ENCODE measurements at places on chromosomes 11 and 22. TPM values are rescaled to one million over a fixed set of nuclear protein-coding genes. Genes with fewer than 3 reads are reported as not detected.

DNA sequence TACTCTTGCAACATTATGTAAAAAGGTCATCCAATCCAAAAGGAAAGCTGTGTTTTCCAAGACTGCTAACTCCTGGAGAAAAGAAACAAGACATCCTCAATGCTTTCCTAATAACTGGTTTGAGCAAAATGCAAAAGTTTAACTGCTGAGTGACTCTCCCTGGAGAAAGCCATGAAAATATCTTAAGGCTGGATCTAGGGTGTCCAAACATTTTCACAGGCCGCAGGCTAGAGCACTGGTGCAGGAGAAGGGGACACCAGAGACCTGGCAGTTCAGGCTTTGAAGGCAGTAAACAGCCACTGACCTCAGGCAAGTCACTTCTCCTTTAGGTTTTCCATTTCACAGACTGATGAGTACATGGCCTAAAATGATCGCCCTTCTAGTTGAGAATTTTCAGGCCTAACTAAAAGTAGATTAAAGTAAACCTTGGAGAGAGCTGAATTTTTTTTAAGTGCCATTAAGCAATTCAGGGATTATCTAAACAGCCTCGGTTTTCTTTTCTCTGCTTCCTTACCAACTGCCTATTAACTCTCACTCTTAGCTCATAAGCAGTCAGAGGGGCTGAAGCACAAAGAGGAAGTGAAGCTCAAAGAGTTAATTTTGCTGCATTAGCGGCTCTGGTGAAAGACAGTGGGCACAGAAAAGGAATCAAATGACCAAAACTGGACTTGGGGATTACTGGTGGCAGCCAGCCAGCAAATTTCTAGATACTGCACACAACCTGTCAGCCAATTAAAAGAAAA lies 2.3 kb downstream of the CHKA start:
- DNase-seq, result no peak

DNA sequence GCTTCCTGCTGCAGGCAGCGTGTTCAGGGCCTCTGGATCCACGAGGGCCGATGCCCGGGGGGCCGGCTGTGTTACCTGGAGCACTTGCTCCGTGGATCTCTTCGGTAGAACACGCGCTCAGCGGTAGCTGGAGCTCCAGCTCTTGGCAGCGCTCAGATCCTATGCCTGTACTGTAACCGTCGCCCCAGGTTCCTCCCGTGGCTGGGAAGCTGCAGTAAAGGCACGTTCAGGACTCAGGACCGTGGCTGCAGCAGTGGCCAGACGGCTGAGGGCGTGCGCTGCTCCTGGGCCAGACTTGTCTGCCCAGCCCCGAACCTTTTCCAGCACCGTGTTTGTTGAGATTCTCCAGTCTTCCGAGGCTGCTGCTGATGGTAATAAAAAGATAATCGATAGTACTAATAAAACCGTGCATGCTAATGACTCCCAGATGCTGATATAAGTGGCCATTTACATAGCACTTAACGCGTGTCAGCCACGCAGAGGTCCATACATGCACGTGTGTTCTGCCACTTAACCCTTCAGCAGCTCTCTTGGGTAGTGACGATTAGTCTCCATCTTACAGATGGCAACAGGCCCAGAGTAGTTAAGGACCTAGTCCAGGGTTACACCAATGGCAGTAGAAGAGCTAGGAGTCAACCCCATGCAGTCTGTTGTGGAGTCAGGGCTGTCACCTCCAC lies 1.4 kb downstream of the MOV10L1 start:
- DNase-seq, result no peak

DNA sequence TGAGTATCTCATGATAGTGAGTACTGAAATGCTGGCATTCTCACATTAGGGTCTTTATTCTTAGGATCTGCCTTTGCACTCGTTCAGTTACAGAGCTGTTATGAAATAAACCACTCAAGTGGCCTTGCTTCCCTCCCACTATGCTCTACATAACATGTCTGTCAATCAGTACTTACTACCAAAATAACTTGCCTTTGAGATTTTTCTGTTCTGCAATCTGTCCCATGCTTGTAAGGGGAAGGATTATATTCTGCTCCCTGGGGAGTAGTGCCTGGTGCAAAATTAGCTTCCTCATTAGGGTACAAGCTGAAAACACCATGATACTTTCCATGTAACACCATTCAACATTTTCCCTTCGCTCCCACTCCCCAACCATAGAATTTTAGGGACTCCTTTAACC lies 1.9 kb upstream of the GRAP2 start:
- DNase-seq, result no peak

GRCh38 chr11:106821291-106821690 lies 197.0 kb downstream of the GUCY1A2 start:
- no peak for DNase-seq

- no peak for DNase-seq
These were observed 3.9 kb downstream of the FRMD8 start for GRCh38 chr11:65390099-65390941.

GRCh38 chr11:66080055-66080817 lies 10.2 kb downstream of the PACS1 start:
- DNase-seq, result no peak

- DNase-seq, result no peak
These were observed 761.1 kb upstream of the ARHGAP42 start for GRCh38 chr11:99925968-99926367.

DNA sequence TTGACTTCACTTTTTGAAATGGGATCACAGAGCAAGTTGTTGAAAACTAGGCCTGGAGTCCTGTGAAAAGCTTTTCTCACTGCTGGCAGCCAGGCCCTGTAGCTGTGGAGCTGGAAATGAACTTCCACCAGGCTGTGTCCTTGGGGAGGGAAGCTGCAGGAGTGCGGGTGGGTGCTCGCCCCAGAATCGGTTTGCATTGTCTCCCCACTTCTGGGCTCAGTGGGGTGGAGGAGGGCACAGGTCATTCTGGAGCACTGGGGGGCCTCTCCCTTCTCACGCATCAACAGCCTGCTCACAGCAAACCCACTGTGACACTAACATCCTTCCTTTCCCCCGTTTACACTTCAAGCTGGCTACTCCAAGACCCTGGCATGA lies 15.2 kb downstream of the GLB1L2 start:
- no peak for DNase-seq

DNA sequence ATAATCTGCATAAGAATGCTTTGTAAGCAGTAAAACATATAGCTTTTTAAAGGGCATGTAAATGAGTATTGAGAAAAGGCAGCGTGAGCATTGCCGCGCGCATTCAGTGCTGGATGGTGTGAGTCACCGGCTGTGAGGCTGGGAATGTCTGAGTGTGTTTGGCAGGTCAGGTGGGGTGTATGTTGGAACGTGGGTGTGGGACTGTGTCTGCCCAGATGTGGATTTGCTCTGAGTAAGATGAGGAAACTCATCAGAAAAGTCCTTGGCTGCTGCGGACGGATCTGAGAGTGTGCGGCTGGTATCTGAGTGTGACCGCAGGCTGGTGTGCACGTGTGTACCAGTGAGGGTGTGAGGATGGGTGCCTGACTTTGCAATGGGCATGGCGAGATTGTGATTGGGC lies 66.2 kb upstream of the NECTIN1 start:
- DNase-seq, result no peak

- DNase-seq, result no peak
These were observed 219.5 kb downstream of the DLG2 start for GRCh38 chr11:85407648-85408047.

- no peak for DNase-seq
These were observed 120.5 kb downstream of the DSCAML1 start for GRCh38 chr11:117676501-117676900.

GRCh38 chr11:69005631-69006368 lies 7.2 kb downstream of the MRGPRF start:
- DNase-seq, result no peak

DNA sequence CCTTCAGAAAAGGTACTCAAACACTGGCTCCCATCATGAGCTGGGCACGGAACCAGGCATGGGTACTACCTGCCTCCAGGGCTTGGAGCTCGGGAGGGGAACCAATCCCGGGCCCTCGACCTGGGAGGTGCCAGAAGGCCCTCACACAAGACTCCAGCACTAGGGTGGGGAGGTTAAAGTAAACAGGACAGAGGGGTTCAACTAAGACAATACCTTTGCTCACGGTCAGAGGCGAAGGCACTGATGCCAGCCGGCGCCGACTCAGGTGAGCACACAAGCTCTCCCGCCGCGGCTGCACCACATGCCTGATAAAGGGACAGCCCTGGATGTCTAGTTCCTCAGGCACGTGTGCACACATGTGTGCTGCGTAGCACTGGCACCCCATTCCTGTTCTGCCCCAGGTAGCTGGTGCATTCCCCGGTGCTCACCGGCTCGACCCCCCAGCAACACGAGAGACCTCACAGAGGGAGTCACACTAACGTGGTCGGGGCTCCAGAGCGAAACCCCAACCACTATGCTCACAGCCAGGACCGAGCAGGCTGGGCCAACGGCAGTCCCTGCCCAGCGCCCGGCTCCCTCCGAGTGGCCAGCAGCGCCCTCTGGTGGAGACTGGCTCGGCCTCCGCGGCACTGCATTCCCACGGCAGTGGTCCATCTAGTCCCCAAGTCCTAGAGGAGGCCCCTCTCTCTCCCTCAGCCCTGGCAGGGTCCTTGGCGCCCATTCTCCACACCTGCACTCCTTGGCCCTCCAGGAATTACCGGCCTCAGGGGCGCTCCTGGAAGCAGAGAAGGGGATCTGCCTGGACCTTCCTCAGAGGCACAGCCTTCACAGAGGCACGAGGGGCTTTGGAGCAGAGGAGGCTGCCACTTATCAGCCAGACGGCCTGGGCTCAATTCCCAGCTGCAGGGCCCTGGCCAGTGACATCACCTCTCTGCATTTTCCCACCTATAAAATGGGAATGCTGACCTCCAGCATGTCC lies 28.8 kb upstream of the MOB2 start:
- DNase-seq, result no peak

- no peak for DNase-seq
These were observed 76.6 kb downstream of the FBLN1 start for GRCh38 chr22:45579306-45579705.

Gene PIWIL4
- 3.2 TPM for total RNA-seq

Gene KCNA4
- total RNA-seq, result not detected

Gene TMEM86A
- 26.8 TPM for total RNA-seq

Gene ANO5
- total RNA-seq, result 1.2 TPM

Gene ANKK1
- 1.5 TPM for total RNA-seq

Gene NCAM1
- total RNA-seq, result 33.6 TPM

Gene SCGB2A2
- not detected for total RNA-seq
